ENCODE measurements at places on chromosomes 6 and 20.

DNA sequence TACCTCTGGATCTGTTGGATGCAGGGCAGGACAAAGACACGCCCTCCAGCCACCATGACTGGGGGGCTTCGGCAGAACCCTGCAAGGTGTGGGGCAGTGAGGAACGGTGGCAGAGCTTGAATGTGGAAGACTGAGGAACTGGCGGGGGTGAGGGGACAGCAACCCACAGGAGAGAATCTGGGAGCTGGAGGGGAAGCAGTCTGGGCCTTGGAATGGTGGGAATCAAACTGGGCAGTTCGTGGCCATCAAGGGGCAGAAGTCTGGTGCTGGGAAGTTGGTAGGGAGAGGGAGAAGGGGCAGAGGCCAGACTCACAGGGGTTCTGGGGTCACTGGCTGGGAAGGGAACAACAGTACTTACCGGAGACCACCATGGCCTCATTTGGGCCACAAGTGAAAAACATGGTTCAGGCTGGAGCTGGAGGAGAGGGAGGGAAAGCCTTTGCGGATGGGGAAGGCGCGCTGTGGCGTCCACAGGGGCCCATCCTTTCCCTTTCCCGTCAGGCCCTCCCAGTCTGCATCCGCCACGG is 635 bp downstream of the FLOT1 start:
- DNase-seq, result no peak

DNA sequence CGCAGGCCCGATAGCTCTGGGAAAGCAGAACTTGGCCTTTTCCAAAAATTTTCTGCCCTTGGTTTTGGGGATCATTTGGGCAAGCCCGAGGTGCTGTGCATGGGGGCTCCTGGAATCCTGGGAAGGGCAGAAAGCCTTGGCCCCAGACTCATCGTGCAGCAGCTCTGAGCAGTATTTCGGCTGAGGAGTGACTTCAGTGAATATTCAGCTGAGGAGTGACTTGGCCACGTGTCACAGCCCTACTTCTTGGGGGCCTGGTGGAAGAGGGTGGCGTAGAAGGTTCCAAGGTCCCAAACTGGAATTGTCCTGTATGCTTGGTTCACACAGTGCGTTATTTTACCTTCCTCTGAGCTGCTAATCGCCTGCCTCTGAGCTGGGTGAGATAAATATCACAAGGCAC is 1.1 kb upstream of the BMP2 start:
- no peak for DNase-seq

GRCh38 chr20:15379681-15380296 is 1042.4 kb upstream of the FLRT3 start:
- no peak for DNase-seq

- peak; percentile 10 for DNase-seq
Observed at GRCh38 chr6:97068211-97068610, 143.7 kb downstream of the KLHL32 start.

DNA sequence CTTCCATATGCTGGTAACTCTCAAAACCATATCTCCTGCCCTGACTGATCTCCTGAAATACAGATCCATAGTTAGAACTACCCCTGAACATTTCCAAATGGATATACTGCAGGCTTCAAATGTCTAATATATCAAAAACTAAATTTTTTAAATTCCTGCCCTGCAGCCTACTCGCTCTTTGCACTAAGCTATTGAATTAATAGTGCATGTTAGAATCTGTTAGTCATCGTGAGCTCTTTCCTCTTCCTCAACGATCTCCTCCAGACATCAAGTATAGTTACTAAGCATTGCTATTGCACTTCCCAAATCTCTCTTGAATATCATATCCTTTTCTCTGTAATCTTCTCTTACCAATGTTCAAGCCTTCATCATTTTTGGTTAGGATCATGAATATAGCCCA is 26.0 kb upstream of the RSPO3 start:
- no peak for DNase-seq

DNA sequence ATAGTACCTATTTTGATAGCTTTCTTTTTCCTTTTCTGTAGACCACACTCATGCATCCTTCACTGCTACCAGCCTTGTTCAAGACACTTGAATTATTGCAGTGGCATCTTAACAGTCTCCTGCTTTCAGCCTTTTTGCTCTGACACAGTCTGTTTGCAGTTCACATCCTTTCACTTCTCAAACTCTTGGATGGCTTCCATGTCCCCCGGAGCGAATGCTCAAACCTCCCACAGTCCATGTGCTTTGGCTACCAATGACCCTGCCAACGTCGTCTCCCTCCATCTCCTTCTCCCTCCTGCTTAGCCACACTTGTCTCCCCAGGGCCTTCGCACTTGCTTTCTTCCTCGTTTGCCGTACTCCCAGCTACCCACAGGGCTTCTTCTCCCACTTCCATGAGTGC is 270.0 kb upstream of the ZFP64 start:
- no peak for DNase-seq

DNA sequence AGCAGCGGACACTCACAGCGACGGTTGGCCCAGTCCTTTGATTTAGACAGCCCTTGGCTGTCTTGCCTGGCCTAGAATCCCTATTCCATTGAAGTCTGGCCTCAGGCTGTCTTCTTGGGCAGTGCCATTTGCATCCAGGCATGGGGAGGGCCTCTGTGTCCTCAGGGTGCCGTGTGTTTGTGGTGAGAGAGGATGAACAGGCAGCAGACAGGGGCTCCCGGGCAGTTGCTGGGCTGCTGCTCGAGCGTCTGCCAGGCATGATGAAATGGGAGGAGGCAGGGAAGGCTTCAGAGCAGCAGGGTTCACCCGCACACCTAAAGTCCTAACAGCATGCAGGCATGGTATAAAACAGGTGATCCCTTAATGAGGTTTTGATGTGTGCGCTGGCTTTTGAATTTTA is 126.9 kb downstream of the SOBP start:
- no peak for DNase-seq

- no peak for DNase-seq
Observed at GRCh38 chr20:62780696-62781095, 15.6 kb upstream of the MRGBP start.

DNA sequence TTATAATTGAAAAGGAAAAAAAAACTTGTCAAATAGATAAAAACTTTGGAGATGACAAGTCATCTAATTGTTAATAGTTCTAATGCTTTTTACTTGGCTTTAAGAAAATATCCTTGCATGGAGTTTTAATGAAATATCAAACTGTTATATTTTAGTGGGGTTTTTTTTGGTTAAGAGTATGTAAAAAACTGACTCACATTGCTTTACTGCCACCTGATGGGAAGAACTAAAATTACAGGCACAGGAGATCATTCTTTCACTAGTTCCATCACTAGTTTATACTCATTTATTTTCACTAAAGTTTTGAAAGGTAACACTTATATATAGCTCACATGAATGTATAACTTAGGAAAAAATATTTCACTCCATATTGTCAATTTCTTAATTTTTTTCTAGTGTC is 309.1 kb downstream of the LMBRD1 start:
- no peak for DNase-seq

Measured in CD4-positive, alpha-beta T cell treated with Interleukin-15 for 4 hours (primary cell).